CD8-positive, alpha-beta T cell (primary cell): ENCODE measurements at places on chromosomes 16 and 17.
A peak's percentile ranks its signal among the peaks of the same experiment; 100 is the strongest.

GRCh38 chr17:50899005-50899460 is 32.9 kb upstream of the TOB1 start:
- no peak for DNase-seq

- peak; percentile 75 for DNase-seq
Measured at GRCh38 chr17:27381007-27381501, 75.2 kb upstream of the KSR1 start.

GRCh38 chr16:60510208-60510607 is 1526.0 kb downstream of the CDH8 start:
- DNase-seq: no peak

- no peak for DNase-seq
Measured at GRCh38 chr17:57935833-57936807, 19.1 kb downstream of the CUEDC1 start.

DNA sequence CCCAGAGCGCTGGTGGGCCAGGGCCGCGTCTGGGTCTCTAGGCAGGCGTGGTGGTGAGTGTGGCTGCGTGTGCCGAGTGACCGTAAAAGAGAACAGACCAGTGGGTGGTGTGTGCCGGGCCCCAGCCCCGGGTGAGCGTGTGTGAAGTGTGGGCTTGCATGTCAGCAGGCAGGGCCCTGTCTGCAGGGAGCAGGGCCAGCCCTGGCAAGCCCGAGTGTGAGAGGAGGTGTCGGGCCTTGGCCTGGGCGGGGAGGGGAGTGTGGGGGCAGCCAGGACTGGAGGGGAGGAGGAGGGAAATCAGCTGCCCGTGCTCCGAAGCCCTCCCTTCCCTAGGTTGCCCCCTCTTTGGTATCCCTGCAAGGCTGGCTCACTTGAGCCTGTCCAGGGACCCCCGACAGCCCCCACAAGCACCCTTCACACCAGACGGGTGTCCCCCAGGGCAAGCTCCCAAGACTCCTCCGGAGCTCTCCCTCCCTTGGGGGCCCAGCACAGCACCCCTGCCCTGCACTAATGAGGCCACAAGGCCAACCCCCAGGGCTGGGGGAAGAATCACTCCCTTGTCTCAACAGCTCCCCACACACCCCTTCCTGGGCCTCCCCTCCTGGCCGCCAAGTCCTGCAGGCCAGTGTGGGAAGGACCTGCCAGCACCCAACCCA is 1.9 kb downstream of the USH1G start:
- DNase-seq: no peak

GRCh38 chr16:69150146-69150865 is 17.9 kb downstream of the UTP4 start:
- DNase-seq: peak; percentile 60
